H1 (cell line): ENCODE measurements at places on chromosomes 5 and 9.

- DNase-seq, result no peak
Measured at GRCh38 chr9:121652838-121653231, 1.4 kb downstream of the DAB2IP start.

GRCh38 chr9:70013598-70014196 lies 30.0 kb upstream of the MAMDC2 start:
- no peak for DNase-seq

DNA sequence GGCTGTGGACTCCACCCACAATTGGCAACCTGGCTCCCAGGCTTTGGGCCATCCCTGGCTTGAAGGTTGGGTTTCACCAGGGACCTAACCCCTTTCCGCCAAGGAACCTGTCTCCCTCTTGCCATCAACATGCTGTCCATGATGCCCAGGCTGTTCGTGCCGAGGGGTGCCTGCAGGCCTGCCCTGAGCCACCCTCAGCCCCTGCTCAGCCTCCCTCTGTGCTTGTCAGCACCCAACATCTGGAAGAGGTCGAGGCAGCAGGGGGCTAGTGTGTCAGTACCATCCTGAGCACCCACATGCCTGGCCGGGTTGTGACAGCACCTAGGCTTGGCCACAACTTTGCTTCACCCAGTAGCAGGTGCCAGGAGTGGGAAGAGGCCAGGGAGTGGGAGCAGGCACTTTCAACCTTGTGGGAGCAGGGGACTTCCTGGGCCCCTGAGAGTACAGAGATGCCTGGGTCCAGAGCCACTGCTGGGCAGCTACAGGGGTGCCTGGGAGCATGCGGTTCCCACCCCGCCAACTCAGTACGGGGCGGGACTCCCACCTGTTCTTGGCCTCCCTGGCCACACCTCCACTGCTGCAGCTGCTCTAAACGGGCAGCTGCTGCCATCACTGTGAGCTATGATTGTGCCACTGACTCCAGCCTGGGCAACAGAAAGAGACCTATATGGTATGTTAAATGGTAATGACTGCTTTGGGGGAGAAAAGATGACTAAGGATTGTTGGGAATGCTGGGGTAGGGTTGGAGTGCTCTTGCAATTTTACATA lies 6.3 kb downstream of the PDCD1LG2 start:
- no peak for DNase-seq

- DNase-seq, result peak; percentile 22
Measured at GRCh38 chr9:112119225-112120029, 55.7 kb downstream of the SUSD1 start.
